Activated CD4-positive, alpha-beta T cell treated with anti-CD3 and anti-CD28 coated beads, Interleukin-2, amount 50 U/mL, for 48 hours (primary cell): ENCODE measurements at places on chromosomes 4 and X.

DNA sequence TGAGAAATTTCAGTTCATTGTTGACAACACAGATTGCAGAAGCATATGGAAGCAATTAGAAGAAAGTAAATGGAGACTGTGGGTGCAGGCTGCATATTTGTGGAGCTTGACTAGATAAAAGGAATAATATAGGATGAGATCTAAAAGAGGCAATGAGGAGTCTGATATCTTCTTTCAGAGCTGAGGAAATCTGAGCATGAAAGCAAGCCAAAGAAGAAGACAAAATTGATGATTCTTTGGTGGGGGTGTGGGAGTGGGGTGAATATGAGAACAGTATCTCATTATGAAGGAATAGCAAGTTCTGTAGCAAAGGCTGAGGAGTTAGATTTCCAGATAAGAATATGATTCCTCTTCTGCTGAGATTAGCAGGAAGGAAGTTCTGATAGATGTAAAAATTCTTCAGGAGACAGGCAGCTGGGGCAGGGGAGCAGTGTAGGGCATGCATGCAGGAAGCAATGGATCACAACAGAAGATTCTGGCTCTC is 6.1 kb upstream of the PDHA2 start:
- DNase-seq: no peak

DNA sequence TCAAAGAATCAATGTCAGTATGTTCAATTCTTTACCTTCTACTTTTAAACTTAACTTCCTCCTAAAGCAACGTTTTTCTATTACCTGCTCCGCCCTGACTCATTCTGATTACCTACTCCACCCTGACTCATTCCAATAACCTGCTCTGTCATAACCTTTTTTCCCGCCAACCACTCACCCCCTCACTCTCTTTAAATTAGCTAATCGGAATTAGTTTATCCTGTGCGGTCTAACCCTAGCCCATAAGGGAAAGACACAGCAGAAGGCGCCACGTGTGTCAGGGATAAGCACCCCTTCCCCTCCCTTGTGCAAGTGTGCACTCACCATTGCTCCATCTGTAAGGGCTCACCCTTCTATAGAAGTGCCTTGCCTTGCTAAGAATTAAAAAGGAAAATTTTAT is 64.4 kb downstream of the EIF4E start:
- peak; percentile 34 for DNase-seq

DNA sequence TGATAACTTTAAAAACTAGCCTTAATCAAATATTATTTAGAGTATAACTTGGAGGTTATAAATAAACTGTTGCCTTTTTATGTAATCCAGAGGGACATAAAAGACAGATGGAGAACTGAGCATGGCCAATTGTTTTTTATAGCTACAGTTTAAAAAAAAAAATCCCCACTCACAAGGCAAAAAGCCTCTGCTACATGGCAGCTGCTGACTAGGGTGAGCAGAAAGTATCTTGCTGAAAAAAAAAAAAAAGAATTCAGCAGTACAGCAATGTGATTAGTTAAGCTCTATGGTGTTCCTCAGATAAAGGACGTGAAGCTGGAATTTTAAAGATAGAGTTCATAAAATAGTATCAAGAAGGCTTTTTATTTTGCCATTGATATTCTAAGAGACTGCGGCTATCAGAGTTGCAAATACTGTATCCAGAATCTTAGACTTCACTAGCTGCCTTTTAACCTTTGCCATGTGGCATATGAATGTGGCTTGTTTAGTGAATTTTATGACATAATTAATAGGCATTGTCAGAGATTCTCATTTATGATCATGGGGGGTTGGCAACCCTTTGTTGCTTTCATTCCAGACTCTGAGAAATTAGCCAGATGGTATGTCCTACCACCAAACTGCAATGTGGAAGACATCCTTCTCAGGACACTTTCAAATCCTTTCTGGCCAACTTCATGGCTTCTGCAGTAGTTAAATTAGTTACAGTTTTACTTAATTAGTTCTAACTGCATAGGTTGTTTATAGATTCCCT is 498.0 kb downstream of the STPG2 start:
- DNase-seq: no peak

DNA sequence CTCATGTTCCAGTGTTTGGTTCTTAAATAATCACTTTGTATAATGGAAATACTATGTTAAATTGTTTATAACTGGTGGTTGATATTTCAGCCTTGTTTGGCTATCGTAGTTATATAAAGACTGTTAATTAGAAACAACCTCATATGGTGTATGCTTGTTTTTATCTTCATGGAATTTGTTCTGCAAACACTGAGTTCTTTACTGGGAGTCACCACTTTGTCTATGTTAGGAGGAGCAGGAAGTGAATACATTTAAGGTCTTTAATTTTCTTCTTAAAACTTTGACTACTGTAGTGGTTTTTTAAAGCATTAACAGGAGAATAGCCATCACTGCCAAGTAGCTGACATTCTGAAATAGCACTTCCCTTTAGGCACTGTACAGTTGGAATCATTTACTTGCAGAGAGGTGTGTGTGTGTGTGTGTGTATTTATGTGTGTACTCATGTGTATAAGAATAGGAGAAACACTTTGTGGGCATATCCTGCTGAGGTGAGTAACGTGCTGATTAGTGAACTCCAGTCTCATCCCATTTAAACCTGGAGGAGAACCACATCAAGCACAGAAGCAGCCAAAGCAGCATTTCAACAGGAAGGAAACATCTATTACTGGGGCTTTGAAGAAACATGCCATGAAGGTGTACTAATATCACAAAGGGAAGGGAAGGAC is 37.8 kb downstream of the TET2 start:
- DNase-seq: no peak

- no peak for DNase-seq
These were observed 50.0 kb downstream of the IGSF1 start for GRCh38 chrX:131239057-131239456.

DNA sequence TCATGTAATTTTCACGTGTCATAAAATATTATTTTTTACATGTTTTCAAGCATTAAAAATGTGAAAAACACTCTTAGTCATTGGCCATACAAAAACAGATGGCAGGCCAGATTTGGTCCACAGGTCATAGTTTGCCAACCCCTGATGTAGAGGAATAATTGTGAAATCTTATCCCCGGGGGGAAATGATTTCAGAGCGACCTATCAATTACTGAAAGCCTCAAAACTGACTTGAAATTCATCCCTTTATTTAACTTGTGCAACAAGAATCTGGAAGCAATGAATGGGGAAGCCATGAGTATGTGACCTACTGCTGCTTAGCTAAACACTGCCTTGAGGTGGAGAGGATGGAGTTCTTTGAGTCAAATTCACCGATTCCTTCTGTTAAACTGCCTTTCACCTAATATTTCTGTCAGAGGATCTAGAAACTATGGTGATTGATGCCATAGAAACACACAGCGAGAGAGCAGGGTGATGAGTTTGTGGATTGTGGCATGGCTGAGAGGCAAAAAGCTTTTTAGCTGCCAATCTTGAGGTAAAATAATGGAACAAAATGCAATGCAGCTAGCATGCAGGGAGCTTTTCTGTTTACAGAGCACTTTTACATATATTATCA is 30.3 kb upstream of the BRS3 start:
- no peak for DNase-seq

DNA sequence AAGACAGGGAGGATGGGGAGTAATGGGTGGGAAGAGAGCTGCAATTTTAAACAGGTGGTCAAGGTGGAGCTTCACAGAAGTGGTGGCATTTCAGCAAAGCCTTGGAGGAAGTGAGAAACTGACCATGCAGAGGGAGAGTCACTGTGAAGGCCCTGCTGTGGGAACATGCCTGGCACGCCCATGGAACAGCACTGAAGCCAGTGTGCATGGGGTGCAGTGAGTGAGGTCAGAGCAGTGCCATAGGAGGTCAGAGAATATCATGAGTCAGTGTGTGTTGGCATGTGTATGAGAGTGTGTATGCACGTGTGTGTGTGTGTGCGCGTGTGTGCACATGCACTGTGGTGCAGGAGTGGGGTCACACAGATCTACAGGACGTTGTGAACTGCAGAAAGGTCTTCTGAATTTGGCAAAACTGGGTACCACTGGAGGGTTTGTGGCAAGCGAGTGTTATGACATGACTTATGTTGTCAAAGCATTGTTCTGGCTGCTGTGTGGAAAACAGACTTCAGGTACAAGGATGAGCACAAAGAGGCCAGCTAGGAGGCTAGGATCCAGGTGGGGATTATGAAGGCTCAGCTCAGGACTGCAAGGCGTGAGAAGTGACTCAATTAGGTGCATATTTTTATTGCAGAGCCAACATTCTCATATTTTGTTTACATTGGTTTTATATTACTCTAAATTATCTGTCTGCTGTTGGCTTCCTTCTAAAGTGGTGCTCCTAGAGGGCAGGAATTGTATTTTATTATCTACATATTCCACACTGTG is 34.0 kb downstream of the ZNF827 start:
- no peak for DNase-seq
